Fibroblast of skin of right biceps (primary cell): ENCODE measurements at places on chromosomes 4 and X.
A peak's percentile ranks its signal among the peaks of the same experiment; 100 is the strongest.

GRCh38 chr4:140448162-140448561 is 20.7 kb upstream of the CLGN start:
- no peak for DNase-seq

- no peak for DNase-seq
Observed at GRCh38 chr4:98771959-98772632, 113.7 kb upstream of the TSPAN5 start.

DNA sequence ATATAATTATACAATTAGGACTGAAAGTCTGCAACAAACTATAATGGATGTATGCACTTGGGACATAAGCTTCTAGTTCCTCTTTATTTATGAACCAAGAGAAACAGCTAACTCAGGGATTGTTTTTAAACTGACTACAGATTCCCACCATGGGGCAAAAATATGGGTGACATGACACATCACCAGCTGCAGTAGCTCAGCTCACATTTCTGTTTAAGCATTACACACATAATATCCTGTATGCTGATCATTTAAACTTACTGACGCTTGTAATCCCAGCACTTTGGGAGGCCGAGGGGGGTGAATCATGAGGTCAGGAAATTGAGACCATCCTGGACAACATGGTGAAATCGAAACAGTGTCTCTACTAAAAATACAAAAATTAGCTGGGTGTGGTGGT is 11.5 kb downstream of the FGB start:
- DNase-seq: no peak

- no peak for DNase-seq
Observed at GRCh38 chrX:152960115-152960514, 33.8 kb downstream of the PNMA5 start.

GRCh38 chr4:182145334-182145905 is 97.8 kb upstream of the TENM3 start:
- DNase-seq: no peak

GRCh38 chrX:15956681-15957080 is 102.1 kb upstream of the AP1S2 start:
- peak; percentile 15 for DNase-seq

GRCh38 chr4:147923381-147923780 is 191.5 kb downstream of the ARHGAP10 start:
- no peak for DNase-seq

- no peak for DNase-seq
Observed at GRCh38 chrX:104568304-104568915, 2.4 kb downstream of the IL1RAPL2 start.

GRCh38 chr4:159413306-159413943 is 310.5 kb downstream of the RAPGEF2 start:
- peak; percentile 53 for DNase-seq

DNA sequence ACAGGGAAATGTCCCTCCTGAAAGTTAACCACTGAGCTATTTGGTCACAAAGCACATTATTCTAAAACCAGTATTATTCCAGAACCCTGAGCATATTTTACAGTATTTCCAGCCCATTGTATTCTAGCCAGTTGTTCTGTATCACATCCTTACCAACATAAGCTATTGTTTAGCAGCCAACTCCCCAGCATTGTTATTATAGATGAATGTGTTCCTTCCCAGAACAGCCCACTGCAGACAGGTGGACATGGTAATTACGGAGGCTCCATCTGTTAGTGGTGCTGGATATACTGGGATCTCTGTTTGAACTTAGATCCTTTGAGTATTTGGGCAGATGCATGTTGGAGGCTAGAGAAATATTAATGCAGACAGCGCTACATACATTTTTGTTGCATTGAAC is 126.1 kb downstream of the MGST2 start:
- no peak for DNase-seq

GRCh38 chrX:1170243-1170642 is 42.2 kb downstream of the CRLF2 start:
- no peak for DNase-seq

DNA sequence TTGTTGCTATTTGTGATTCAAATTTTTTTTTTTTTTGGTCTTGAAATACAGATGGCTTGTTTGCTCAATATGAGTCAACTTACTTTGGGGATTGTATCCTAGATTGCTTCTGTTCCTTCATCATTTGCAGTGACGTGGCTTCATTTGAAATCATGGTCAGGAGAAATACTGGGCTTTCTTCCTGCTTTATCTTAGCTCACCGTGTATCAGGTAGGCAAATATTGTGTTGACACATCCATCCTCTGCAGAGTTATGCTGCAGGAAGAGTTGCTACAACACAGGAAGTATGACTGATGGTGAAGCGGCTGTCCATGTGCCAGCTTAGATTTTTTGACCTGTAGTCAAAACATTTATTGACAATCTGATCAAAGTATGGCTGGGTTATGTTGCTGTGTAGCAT is 232.2 kb downstream of the C4orf33 start:
- DNase-seq: no peak

GRCh38 chr4:2045518-2045951 is 13.6 kb upstream of the NAT8L start:
- no peak for DNase-seq

GRCh38 chr4:6657242-6658208 is 17.0 kb downstream of the MRFAP1 start:
- no peak for DNase-seq

- no peak for DNase-seq
Observed at GRCh38 chrX:17023661-17024060, 77.2 kb downstream of the REPS2 start.

GRCh38 chr4:155515444-155516075 is 138.8 kb upstream of the MAP9 start:
- DNase-seq: no peak

DNA sequence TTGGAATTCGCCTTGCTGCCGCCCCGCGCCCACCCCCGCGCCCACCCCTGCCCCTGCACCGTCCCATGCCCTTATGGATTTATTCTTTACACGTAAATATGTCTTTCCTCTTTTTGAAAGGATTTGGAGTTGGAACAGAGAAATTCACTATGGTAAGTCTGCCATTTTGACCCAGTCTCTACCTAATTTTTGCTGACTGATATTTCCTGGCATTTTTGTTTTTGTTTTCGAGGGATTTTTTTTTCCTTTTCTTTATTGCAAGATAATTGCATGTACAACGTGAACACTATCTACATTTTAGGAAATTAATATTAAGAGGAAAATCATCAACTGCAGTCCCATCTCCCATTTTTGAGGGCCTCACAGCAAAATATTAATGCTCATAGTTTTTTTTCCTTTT is 468 bp upstream of the SPIN2B start:
- no peak for DNase-seq

DNA sequence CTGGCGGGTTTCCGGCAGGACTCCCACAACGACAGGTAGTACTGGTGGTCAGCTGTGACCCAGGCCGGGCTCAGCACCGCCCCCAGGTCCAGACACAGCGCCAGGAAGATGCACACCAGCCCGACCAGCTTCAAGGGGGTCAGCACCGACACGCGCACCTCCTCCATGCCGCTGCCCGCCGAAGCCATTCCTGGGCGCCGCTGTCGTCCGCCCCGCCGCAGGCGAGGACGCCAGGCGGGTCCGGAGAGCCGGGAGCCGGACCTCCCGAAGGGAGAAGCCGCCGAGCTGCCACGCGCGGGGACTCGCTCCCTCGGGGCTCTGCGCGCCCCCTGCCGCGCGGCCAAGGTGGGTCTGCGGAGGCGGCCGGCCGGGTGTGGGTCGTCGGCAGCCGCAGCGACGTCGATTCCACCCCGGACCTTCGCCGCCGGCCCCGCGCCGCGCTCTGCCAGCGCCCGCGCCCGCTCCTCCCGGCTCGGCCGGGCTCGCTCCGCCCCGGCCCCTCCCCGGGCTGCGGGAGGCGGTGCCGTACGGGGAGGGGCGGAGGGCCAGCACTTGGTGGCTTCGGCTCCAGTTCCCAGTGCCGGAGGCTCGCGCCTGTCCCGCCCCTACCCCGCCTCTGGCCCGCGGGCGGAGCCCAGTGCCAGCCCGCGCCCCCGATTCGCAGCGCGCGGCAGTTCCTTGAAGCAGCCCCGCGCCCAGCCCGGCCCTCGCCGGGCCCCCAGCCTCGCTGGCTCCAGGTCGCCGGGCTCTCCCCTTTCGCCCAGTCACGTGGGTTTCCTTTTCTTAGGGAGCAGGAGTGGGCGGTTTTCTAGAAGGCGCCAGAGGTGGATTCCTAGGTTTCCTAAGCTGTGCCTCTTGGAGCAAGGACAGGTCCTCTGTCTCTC is at the start of gene TMEM47:
Gene TMEM47 (minus strand): TSS at position 444 of the 884 bp plus-strand sequence. CDS start 256 bp downstream, at position 188.
- DNase-seq: peak; percentile 79

DNA sequence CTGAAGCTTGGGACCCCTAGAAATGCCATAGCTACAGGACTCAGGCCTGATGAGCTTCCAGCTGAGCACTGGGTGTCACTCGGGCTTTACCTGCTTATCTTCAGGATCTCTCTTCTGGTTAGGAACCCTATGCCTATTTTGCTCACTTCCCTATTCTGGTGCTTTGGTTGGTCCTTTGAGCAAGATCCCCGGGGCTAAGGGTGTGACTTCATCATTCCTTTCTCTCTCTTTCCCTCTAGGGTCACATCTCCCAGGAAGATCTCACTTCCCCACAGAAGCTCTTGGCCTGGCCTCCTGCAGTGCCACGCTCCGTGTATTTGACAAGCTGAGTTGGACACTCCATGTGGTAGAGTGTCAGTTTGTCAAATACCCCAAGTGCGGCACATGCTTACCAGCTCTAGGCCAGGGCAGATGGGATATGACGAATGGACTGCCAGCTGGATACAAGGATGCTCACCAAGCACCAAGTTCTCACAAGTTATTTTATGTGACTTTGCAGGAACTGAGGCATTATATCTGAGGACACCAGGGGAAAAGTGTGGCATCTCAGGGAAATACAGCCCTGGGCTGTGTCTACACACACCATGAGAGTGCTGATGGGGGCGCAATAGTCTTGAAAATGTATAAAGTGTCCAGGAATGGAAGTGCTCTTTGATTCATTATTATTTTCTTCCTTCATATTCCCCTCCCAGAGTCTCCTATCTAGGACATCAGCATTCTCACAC is 21.1 kb downstream of the VSIG4 start:
- DNase-seq: no peak
